Stimulated activated CD4-positive, alpha-beta T cell treated with anti-CD3 and anti-CD28 coated beads, Interleukin-12 subunit alpha, Interleukin-12 subunit beta, amount 100 ng/mL, for 4 hours (primary cell): ENCODE measurements at places on chromosomes 12 and 14.

GRCh38 chr12:27112871-27113270, 30.5 kb upstream of the C12orf71 start:
- no peak for DNase-seq

DNA sequence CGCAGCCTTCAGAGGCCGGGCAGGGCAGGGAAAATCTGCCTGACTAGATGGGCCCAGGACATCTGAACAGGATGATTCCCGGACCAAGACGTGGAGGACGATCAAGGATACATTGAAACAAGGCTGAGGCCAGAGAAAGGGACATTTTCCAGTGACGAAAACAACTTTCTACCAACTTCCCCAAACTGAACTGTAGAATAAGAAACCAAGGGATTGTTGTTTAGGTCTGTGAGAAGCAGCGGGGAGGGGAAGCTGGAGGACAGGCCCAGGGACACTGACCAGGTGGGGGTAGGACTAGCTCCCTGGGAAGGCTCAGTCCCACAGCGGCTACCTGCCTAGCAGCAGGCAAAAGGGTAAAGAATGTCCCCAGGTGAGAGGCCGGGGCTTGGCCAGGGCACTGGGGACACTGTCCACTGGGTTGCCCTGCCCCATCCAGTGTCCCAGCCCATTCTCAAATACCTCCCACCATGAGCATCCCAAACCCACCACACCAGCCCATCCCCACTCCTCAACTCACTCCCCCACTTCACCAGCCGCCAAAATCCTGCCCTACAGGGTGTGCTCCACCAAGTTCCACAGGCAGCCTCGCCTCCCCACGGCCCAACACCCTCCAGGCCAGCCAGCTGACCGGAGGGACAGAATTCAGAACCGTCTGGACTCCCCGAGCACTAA, 995 bp downstream of the TNFRSF1A start:
- DNase-seq, result no peak

DNA sequence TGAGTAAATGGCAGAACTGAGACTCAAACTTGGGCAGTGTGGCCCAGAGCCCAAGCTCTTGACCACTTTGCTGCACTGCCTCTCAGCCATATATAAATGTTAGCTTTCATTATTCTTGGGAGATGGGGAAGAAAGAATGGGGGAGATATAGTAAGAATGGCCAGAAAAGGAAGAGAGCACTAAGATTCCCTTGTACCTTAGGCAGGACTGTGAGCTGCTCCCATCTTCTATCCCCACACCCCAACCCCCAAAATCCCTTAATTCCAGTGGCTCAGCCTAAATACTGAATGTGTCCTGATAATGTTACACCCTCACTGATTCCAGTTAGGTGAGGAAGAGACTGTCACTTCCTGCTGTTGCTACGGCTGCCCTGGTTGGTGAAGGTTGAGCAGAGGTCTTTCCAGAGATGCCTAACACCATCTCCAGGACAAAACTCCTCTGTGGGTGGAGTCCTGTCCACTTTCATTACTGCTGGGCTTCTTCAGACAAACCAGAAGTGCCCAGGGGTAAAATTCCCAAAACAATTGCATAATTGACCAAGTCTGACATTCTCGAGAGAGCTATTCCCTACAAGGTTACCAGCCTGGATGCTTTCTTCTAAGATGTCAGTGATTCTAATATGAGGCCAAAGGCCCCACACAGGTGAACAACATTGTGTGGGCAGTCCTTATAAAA, 51.8 kb downstream of the GNG2 start:
- DNase-seq, result no peak

GRCh38 chr12:110744151-110744571, 1.5 kb upstream of the PPP1CC start:
- no peak for DNase-seq

GRCh38 chr12:7101047-7101693, 7.8 kb downstream of the C1RL start:
- no peak for DNase-seq
